ENCODE measurements at places on chromosomes 6 and 20. TPM values are rescaled to one million over a fixed set of nuclear protein-coding genes. Genes with fewer than 3 reads are reported as not detected.

DNA sequence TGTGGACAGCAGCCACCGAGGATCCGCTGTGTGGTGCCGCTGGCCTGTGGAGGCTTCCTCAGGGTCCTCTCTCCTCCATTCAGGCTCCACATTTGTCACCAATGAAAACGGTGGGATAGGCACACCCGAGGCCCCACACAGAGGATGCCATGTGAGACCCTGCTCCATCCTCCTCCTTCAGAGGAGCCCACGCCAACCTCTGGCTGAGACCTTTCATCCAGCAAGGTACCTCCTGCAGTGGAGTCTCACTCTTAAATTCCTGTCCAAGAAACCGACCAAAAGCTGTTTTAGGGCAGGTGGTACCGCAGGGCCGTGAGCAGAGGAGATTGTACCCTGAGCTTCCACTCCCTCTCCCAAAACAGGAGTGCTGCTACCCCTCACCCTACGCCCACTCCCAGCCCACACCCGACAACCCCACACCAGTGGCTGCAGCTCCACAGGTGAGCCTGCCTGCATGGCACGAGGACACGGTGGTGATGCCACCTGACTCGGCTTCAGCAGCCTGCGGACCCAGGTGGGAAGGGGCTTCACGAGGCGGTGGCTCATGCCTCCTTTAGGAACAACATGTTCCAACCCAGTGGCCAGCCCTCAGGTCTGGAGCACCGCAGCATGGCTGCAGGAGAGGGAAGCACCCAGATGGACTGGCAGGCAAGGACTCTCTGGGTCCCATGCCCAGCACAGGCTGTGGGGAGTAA is 237.6 kb upstream of the AFDN start:
- no peak for DNase-seq

DNA sequence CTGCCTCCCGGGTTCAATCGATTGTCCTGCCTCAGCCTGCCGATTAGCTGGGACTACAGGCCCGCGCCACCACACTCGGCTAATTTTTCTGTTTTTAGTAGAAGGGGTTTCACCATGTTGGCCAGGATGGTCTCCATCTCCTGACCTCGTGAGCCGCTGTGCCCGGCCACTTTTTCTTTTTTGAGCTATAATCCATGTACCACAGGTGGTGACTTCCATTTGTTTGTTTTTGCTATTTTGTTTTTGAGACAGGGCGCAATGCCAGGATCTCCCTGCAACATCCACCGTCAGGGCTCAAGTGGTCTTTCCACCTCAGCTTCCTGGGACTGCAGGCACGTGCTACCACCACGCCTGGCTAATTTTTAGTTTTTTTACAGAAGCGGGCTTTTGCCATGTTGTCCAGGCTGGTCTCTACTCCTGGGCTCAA is 8.5 kb downstream of the HSPA1B start:
- DNase-seq, result no peak

DNA sequence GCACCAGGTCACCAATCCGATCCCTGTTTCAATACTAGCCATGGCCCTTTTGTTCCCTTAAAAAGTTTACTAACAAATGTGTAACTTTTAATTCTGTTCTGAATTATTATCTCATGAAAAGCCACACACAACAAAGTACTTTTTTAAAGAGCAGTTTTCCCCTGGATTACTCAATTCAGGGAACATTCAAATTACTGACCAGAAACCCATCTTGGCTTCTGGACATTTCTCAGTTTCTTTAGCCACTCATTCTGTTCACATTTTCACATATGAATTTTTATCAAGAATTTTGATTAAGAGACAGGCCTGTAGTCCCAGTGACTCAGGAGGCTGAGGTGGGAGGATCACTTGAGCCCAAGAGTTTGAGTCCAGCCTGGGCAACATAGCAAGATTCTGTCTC is 47.4 kb downstream of the INSM1 start:
- DNase-seq, result no peak

GRCh38 chr20:24379484-24379927 is 89.9 kb upstream of the SYNDIG1 start:
- DNase-seq, result peak; percentile 2

GRCh38 chr20:54429364-54429763 is 46.0 kb upstream of the DOK5 start:
- DNase-seq, result no peak

GRCh38 chr6:149484733-149485700 is at the start of gene ZC3H12D:
Gene ZC3H12D (minus strand): TSS chr6:149485014. CDS start chr6:149474543, 10,471 bp downstream.
- DNase-seq, result no peak

GRCh38 chr20:36491901-36492617 is 49.3 kb upstream of the MYL9 start:
- no peak for DNase-seq

DNA sequence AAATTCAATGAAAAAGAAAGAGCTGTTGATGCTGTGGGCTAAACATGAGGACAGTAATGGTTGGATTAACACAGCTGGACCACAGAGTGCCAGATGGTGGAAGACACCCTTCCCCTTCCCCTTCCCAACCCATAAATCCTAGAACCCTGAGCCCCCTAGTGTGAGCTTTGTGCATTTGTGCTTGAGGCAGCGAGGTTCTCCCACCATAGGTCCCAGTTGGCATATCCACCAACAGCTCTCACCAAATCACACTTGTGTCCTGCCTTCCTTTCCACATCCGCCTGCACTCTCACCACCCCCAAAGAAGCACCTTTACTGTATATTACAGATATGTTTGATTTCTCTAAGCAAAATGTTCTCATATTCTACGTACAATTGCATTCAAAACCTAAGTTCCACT is 32.8 kb upstream of the HBS1L start:
- no peak for DNase-seq

GRCh38 chr6:149855040-149855654 is 9.0 kb downstream of the LRP11 start:
- peak; percentile 82 for DNase-seq

DNA sequence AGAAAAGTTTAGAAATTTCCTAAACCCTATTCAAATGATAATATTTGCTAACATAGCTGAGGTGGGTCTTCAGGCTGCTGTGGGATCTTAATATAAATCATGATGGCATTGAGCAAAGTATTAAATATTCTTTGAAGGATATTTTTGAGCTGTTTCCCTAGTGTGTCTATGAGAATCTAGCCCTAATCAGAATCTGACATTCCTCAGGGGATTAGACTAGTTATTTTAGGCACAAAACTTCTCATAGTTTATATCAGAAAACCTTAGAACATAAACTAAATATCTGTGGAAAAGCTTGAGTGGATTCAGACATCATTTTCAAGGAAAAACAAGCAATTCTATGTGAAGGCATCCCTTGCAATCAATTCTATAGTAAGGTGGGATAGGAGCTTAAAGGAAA is 594.5 kb downstream of the RFPL4B start:
- DNase-seq, result no peak

DNA sequence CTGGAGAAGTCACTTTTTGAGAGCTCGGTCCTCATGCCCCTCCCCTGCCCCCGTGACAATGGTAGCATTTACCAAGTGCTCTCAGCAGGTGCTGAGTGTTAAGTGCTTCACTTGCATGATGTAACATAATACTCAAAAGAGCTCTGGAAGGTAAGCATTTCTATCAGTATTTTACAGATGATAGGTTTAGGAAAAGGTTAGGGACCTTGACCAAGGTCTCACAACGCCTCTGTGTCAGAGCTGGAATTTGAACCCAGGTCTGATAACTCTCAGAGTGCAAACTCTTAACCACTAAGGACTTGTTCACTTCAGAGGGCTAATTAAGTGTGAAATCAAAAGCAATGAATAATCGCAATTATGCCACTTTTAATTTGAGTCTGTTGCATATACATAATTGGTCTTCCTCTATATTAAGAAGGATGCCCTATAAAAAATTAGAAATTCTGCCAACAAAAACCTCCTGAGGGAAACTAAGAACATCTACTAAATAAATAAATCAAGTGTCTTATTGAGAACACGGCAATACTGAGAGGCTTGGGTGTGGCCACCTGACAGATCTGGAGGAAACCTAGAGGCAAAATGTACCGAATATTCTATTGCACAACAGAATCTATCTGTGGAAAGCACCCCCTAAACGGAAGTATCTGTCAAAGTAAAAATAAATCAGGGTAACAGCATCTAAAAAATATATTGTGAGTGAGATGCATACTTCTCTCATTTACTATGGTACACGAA is 109.8 kb downstream of the BACH2 start:
- DNase-seq, result no peak

- no peak for DNase-seq
Measured at GRCh38 chr6:73857341-73857890, 161.4 kb downstream of the CD109 start.

- no peak for DNase-seq
Measured at GRCh38 chr20:59400708-59401107, 100.3 kb downstream of the EDN3 start.

DNA sequence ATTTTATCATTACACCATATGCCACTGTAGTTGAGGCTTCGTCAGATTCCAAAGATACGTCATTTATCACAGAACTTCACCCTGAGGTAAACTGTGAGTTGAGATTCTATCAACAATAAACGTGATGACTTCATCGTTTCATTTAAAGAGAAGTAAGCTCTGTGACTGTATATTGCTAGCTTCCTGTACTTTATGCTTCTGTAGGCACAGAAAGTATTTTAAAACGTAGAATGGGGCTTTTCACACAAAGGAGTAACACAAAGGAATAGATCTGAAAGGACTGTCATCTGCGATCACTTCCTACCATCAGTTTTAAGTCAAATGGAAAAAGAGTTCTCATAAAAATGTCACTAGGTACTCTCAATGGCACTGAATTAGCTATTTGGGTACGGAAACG is 234.4 kb upstream of the MCHR2 start:
- DNase-seq, result no peak

Gene SLC22A7
- not detected for total RNA-seq

Gene KCNQ2
- 0.21 TPM for total RNA-seq

Gene CGA
- total RNA-seq, result not detected

Gene SRC
- total RNA-seq, result 60.5 TPM

Gene FABP7
- not detected for total RNA-seq

Measured in kidney epithelial cell (primary cell).